ENCODE measurements at places on chromosomes 2 and 18.

DNA sequence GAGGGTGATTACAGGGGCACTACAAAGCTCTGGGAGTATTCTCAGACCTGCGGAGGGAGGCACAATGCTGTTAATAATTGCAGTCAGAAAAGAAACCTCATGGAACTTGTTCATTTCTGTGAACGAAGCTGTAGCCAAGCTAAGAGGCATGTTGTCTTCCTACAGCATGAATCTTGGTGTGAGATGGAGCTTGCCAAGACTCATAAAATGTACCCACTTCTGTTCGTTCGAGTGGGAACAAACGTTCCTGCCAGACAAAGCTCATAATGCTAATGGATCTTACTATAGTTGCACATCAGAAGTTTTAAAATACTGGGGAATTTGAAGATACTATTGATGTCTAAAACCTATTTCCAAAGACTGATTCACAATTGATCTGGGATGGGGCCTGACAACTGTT is 489.1 kb downstream of the ZEB2 start:
- no peak for DNase-seq

- DNase-seq: no peak
Measured at GRCh38 chr18:54323970-54324369, 33.7 kb downstream of the STARD6 start.

- no peak for DNase-seq
Measured at GRCh38 chr2:55907686-55908085, 15.9 kb downstream of the EFEMP1 start.

- no peak for DNase-seq
Measured at GRCh38 chr2:123648016-123648415, 377.1 kb upstream of the CNTNAP5 start.

DNA sequence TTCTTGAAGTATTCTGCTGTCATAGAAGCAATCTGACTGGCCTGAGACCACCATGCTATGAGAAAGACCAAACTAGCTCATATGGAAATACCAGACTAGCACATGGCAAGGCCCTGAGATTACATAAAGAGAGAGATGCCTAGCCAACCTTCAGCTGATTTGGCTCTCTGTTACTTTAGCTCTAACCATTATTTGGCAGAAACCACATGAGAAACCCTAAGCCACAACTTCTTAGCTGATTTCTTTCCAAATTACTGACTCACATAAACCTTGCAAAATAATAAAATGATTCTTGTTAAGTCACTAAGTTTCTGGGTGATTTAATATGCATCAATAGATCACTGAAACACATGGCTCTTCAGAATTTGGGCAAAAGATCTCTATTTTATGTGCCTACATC is 295.0 kb upstream of the ZNF521 start:
- DNase-seq: no peak

GRCh38 chr18:1657876-1658275 is 753.2 kb downstream of the ADCYAP1 start:
- DNase-seq: no peak

- DNase-seq: peak; percentile 50
Measured at GRCh38 chr2:205766779-205767359, 84.6 kb downstream of the NRP2 start.

GRCh38 chr2:197055045-197055444 is 128.5 kb upstream of the PGAP1 start:
- no peak for DNase-seq

- no peak for DNase-seq
Measured at GRCh38 chr2:29147963-29148362, 32.7 kb downstream of the CLIP4 start.

DNA sequence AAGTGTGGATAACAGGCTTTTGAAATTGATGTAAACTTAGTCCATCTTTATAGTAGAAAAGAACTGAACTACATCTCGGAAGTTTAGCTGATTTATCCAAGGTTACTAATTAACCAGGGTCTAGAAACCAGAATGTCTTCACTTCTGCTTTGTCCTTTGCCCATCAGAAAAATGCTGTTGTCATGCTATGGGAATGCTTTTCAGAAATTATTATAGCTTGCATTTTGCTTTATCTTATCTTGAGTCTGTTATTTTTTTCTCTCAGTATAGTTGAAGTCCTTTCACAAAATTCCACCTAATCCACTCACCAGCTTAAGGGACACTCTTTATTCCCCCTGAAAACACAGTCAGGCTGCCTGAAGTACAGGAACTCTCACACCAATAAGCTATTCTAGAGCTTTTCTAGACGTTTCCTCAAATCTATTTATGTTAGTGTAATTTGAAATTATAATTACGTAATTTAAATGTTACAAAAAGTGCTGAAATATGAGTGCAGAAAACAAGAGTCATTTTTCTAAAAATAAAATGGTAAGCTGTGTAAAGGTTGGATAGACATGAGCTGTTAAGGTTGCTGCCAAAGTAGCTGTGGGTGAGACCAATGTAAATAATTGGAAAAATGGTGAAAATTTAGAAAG is 456.3 kb downstream of the TGIF1 start:
- no peak for DNase-seq

DNA sequence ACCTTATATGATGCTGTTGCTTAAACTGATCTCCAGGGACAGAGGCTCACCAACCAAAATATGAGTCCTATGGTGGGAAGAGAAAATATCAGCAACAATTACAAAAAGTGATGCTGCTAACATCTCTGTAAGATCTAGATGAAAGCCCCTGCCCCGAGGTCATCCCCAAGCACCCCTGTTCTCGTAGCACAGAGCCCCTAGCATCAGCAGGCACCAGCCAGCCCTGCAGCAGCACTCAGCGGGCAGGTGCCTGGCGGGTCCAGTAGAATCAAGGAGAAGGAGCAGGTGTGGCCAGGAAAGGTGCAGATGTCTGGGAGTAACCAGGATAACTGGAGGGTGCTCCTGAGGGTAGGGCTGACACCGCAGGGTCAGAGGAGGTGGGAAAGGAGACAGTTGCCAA is 474.2 kb upstream of the MYT1L start:
- DNase-seq: no peak

DNA sequence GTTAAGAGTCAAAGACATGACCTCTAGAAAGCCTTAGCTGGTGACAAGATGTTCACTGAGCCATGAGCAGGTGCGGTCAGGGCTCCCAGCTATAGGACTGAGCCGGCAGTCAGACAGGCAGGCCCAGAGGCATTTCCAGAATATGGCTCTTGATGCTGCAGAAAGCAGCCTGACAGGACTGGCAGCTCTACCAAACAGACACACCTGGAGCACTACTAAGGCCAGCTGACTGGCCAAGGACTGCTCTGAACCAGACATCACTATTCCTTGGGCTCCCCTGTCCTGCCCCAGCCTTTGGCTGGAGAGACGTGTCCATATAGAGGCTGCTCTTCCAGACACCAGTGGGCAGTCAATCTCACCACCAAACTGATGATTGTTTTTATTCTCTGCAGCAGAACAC is 98.8 kb downstream of the RIF1 start:
- no peak for DNase-seq

- DNase-seq: no peak
Measured at GRCh38 chr2:64277101-64277849, 133.1 kb upstream of the PELI1 start.

Data from KBM-7 (cell line).